Endodermal cell (in vitro differentiated cells): ENCODE measurements at places on chromosomes 5 and 9. TPM values are rescaled to one million over a fixed set of nuclear protein-coding genes. Genes with fewer than 3 reads are reported as not detected.

DNA sequence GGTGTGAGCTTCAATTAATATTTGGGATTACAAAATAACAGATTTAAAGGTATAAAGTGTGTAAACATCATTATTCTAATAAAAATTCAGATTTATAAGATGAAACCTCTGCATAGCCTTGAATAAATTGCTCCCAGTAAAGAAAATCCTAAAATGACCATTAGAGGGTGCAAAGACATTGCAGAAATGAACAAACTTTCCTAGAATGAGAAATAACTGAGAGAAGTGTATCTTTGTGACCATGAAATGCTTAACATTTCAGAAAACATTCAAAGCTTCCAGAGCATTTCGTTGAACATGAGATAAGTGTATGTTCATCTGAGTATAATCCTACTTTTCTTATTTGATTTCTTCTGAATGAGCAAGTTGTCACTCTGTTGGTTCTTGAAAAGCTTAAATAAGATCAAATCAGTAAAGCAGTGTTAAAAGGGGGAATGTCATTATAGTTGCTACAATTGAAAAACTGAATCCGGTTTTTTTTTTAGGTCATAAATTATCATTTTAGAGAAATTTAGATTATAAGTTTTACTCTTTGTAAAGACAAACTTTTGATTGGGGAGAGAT lies 24.7 kb upstream of the NUDT12 start:
- no peak for DNase-seq

- no peak for DNase-seq
Observed at GRCh38 chr5:160887780-160888179, 35.8 kb upstream of the ATP10B start.

PARP8 gene
- 19.4 and 23.2 TPM in 2 replicates for total RNA-seq

- peak; percentile 54 for DNase-seq
Observed at GRCh38 chr9:114287001-114287762, 35.7 kb upstream of the ORM1 start.

PCDHGA6 gene
- 2.8 and 3.8 TPM in 2 replicates for total RNA-seq

DNA sequence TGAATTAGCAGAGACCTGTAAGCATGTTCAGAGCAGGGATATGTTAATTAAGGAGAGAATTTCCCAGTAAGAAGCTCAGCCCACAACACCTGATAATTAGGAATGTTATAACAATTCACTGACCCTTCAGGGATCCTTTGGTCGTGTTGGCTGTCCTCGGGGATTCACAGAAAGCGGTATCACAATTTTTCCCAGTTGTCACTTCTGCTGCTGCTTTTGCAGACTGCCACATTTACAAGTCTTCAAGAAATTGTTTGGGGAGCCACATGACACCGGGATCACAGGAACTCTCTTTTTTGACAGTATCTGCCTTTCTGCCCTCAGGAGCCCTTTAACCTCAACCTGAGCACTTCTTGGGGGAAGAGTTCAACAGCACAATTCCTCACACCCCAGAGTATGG lies 265.5 kb downstream of the GLIS3 start:
- DNase-seq, result peak; percentile 82

GRCh38 chr9:78405461-78405860 lies 108.5 kb downstream of the PSAT1 start:
- DNase-seq, result no peak

GRCh38 chr5:53350368-53350767 lies 130.1 kb upstream of the FST start:
- DNase-seq, result no peak

- DNase-seq, result peak; percentile 87
Observed at GRCh38 chr5:149429839-149430721, 51.0 kb upstream of the IL17B start.

DNA sequence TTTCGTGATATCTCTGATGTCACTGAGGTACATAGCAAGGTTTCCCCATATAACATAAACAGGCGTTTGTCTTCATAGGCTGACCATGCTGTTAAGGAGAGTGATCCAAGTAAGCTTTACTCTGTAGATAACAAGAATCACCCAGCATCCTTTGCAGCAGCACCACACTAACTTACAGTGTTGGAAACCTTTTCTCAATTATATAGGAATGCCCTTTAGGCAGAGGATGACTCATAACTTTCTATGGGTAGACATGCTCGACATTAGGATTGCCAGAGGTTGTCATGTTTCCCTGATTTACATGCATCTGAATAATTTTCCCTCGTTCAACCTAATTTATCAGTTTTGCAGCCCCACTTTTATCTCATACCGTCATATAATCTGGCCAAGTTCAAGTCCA lies 870.0 kb upstream of the CDH9 start:
- DNase-seq, result no peak

GRCh38 chr5:133777951-133778350 lies 165.6 kb upstream of the FSTL4 start:
- DNase-seq, result peak; percentile 3

- DNase-seq, result no peak
Observed at GRCh38 chr5:40240111-40240510, 439.6 kb upstream of the PTGER4 start.

GRCh38 chr5:145117285-145117684 lies 717.9 kb downstream of the PRELID2 start:
- DNase-seq, result no peak

FBP2 gene
- not detected in 3 replicates for total RNA-seq

TMEM245 gene
- total RNA-seq, result 36.9 to 55.9 TPM (median 55.0 TPM) in 3 replicates

DNA sequence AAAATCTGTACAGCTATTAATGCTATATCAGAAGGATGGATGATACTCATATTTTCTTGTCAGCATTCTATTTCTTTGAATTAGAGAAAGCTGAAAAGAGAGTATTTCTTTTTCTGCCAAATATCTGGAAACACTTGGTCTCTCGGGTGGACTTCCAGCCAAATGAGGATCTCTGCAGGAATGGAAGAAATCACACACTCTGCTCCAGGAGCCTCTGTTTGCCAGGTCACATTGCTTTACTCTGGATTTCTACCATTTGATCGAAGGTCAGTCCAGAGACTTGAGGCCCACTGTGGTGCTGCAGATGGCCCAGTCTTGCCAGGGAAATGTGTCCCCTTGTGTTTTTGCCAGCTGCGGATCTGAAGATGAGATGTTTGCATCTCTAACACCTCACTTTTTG lies 154.1 kb downstream of the PCSK1 start:
- no peak for DNase-seq

- DNase-seq, result no peak
Observed at GRCh38 chr5:178392931-178393394, 160.4 kb upstream of the PHYKPL start.

GRCh38 chr5:39164016-39164415 lies 55.3 kb downstream of the FYB1 start:
- DNase-seq, result no peak

- peak; percentile 48 for DNase-seq
Observed at GRCh38 chr9:5773324-5773999, 59.5 kb downstream of the ERMP1 start.

C7 gene
- 0.70 to 2.7 TPM (median 2.7 TPM) in 3 replicates for total RNA-seq

DNA sequence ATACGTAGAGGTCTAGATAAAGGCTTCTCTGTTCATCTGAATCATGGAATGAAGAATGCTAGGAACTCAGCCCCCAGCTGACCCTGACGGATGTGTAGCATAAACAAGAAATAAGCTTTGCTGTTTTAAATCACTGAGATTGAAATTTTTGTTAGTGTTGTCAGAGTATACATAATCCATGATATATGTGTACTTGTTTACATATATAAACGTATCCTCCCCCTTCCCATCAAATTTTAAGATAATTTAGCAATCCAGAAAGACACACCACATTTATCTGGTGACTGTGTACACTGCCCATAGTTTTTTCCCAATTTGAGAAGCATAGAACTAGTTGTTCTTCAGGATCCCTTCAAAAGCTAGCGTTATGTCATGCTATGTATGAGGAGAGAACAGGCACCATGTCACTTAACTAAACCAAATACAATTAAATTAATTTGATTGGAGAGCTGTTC lies 80.8 kb upstream of the OSMR start:
- DNase-seq, result no peak

WDR38 gene
- not detected in 2 replicates for total RNA-seq

GRCh38 chr5:172918421-172919371 lies 40.5 kb upstream of the RPL26L1 start:
- no peak for DNase-seq

GPR107 gene
- total RNA-seq, result 61.2 to 62.2 TPM (median 62.0 TPM) in 3 replicates

- DNase-seq, result no peak
Observed at GRCh38 chr9:7402334-7403027, 397.1 kb downstream of the DMAC1 start.

DNA sequence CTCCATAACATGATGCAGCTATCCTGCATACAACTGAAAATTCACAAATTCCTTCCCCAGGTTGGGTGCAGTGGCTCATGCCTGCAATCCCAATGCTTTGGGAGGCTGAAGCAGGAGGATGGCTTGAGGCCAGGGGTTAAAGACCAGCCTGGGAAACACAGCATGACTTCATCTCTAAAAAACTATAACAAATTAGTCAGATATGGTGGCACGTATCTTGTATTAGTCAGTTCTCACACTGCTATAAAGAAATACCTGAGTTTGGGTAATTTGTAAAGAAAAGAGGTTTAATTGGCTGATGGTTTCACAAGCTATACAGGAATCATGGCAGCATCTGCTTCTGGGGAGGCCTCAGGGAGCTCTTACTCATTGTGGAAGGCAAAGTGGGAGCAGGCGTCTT lies 56.4 kb upstream of the DAPK1 start:
- DNase-seq, result no peak

DNA sequence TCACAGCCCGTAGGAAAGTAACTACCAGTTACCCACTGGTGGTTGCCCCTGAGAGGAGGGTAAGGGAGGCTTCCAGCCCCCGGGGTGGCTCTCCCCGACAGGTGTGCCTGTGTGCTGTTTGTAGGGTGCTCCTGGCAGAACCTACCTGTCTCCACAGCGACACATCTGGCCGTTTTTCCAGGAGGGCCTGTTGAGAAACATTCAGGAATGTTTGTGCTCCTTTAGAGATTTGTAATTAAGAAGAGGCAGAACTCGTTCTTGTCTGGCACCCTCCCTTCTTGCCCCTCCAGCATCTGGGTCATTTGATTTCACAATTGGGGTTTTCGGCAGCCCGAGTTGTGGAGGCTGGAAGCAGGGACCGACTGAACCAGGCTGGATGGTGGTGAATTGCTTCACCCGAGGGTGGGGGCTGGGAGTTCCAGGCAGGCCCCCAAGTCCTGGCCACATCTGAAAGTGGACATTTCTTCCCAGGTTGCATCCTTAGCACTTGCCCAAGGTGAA lies 74.2 kb downstream of the WWC1 start:
- DNase-seq, result peak; percentile 90

GRCh38 chr9:82036086-82036485 lies 47.5 kb downstream of the SPATA31D1 start:
- DNase-seq, result no peak

AMBP gene
- total RNA-seq, result 0.54 and 0.68 TPM in 2 replicates

- no peak for DNase-seq
Observed at GRCh38 chr5:169999621-170000020, 19.3 kb upstream of the INSYN2B start.

DNA sequence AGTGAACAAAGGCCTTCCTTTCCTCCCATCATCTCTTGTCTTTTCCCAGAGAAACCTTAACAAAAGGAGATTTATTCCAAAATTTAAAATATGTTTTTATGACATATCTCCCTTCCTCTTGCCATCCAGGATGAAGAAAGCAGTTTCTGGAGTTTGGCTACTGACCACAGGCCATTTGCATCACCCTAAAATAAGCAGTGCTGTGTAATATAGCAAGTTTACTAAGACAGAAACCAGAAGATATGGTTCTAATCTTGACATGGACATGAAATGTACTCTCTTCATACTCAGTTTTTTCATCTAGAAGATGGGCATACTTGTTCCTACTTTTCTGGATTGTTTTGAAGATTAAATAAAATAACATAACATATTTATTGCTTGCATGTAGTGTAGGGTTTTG lies 50.2 kb upstream of the ZFAND5 start:
- DNase-seq, result no peak

OBP2B gene
- not detected in 3 replicates for total RNA-seq

MLANA gene
- not detected in 2 replicates for total RNA-seq

PCDHGC3 gene
- total RNA-seq, result 13.9 and 17.8 TPM in 2 replicates

DNA sequence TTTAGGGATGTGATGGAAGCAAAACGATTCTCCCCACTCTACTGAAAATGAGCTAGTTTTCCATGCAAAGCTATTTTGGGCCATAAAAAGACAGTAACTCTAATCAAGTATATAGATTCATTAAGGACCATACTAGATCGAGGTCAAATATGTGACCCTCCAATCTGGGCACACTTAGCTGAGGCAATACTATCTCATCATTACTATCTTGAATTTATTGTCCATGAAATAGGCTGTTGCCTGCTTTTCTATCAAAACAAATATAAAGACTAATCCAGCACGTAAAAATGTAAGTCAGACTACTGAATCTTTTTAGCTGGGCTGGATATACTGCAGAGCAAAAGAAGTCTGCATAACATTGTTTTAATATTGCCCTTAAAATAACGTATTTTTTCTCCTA lies 943.1 kb downstream of the NR2F1-AS1 start:
- no peak for DNase-seq

HMHB1 gene
- total RNA-seq, result not detected in 2 replicates

ADAMTS6 gene
- total RNA-seq, result 4.0 to 4.3 TPM (median 4.1 TPM) in 3 replicates

DNA sequence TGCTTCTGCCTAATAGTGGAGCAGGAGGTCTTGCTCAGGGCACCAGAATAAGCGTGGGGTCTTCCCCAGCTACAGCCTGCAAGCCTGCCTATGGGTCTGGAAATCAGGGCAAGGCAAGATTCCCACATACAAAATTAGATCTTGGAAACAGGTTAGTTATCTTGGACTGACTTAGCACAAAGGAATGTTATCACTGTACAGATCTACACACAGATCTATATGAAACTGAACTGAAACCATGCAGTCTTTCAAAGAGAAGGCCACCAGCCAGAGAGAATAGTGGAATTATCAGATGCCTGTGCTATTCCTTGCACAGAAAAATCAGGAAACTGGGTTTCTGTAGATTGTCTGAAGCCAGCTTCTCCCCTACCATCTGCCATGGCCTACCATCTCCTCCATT lies 585.7 kb downstream of the ACTL7B start:
- DNase-seq, result no peak

DNA sequence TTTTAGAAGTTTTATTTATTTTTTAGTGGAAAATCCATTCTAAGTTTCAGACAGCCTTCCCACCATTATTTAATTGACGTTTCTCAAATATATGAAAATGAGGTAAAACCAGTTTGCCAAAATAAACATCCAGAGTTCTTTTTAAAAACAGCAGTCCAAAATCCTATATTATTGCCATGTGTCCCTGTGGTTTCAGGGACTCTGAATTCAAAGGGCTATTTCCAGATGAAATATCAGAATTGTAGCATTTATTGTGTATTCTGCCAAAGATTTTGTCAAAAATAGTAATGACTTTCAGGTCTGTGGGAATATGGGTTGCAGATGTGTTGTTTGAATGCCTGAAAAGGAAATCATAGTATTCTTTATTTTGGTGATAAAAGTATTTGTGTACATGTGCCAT lies 41.6 kb downstream of the XRCC4 start:
- DNase-seq, result no peak

SERF1A gene
- total RNA-seq, result 6.4 to 13.7 TPM (median 7.7 TPM) in 3 replicates
